Activated CD8-positive, alpha-beta T cell treated with anti-CD3 and anti-CD28 coated beads, Interleukin-2, amount 10 ng/mL, durations not matched to agents 7 days and 5 days (primary cell): ENCODE measurements at places on chromosomes 2 and 18. TPM values are rescaled to one million over a fixed set of nuclear protein-coding genes. Genes with fewer than 3 reads are reported as not detected.
A peak's percentile ranks its signal among the peaks of the same experiment; 100 is the strongest.

Gene BCL11A
- total RNA-seq = 0.03 TPM

DNA sequence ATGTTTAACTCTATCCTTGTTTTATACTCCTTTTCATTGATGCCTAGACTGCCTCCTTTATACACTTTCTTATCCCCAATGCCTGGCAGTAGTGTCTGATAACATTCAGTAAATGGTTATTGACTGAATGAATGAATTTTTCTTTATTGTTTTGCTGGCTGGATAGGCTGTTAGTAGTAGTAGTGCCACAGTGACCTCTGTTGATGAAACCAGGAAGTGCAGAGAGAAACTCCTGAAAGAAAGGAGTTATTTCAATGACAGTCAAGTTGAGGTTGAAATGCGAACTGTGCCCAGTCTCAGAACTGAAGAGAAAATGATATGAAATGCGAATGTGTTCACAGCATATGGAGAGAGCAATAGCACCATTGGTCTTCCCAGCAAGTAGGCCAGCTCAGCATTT is 26.8 kb upstream of the SLC9A2 start:
- peak; percentile 41 for DNase-seq

- DNase-seq = no peak
Observed at GRCh38 chr18:64618390-64618789, 469.5 kb upstream of the LINC00305 start.

- no peak for DNase-seq
Observed at GRCh38 chr2:49175831-49176230, 21.5 kb upstream of the FSHR start.

Gene DYNAP
- not detected for total RNA-seq

DNA sequence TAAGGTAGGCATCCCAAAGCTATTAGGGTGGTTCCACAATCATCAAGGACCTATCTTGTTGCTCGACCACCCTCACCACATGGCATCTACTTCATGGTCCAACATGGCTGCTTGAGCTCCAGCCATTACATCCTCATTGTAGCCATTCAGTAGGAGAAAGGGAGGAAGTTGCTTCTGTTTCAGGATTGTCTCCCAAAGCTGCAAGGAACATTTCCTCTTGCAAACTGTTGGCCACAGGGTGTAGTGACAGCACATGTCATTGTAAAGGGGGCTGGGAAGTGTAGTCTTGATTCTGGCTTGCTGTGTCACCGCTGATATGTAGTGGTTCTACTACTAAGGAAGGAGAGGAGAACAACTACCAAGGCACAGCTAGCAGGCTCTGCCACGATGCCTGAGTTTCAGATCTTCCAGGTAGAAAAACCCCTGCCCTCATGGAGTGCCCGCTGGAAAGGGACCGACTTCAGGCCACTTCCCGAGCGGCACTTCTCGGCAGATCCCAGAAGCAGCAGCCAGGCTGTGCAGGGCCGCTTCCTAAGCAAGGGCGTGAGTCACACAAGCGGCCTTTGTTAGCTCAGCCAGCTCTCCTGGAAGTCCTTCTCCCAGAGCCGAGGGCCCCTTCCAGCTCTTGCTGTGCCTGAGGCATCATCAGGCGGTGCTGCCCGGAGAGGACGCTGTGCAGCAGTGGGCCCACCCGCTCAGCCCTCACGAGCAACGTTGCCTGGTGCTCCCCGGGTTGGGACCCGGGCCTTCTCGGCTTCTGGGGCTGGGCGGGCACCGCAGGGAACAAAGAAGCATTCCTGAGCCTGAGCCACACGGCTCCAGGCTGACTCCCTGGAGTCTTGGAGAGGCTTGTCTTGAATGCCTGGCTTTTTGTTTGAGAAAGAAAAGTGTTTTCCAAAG is 58.2 kb downstream of the HS6ST1 start:
- DNase-seq = no peak

DNA sequence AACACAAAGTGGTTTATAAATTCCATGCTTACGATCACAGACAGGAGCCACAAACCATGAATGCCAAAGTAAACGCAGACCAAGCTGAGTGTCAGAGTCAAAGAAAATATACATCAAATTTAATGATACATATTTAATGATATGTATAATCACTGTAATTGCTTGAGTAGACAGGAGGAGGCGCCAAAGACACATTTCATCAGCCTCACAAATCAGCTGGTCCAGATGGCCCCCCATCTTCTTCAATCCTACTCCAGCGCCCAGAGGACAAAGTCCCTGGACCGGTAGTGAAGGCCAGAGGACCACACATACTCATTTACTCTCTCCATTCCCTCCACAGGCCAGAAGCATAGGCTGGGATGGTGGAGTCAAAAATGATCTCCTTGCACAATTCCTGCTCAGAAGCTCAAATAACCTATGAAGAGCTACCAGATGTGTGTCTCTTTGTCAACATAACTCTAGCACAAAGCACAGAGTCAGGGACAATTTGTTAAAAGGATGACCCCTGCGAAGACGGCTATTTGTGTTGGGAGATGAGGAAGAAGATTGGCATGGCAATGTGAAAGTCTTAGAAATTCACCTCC is 149.3 kb upstream of the PGAP1 start:
- peak; percentile 42 for DNase-seq

DNA sequence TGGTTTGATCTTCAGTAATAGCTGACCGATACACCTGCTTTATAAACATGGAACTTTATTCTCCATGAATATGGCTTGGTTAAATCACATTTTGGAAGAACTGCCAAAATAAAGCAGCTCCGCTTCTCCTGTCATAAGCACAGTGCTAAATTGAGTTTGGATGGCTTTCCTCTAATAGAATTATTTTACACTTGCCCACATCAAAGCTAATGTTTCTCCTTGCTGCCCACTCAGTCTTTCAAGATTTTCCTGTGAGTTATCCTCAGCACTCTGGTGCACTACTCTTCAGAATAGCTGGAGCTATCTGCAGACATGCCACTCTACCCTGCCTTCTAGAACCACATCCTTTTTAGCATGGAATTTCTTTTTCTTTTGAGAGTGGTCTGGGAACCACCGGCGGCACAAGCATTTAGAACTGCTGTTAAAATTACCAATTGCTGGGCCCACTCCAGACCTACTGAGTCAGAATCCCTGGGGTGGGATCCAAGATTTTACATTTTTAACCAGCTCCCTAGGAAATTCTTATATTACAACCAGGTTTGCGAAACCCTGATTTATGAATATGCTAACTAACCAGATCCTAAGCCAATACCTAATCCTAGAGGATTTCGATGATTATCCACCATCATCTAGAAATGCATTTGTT is 283.3 kb downstream of the AFF3 start:
- no peak for DNase-seq

Gene SERPINB8
- 3.4 TPM for total RNA-seq

Gene PHOSPHO2
- 4.2 TPM for total RNA-seq

DNA sequence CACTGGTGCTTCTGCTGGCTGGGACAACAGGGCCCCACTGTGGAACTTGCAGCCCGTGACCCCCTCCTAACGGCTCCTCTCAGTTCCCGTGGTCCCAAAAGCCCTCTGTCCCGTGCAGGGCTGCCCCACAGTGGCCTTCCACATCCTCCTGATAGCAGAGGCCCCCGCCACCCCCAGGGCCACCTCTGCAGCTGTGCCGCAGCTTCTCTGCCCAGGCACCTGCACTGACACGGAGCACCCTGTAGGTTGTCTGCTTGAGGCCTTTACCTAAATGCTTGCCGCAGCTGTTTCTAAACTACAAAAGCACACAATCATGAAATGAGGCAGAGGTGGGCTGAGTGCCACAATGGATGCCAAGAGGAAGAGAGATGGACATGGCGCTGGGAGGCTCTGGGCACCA is 13.5 kb upstream of the GRHL1 start:
- no peak for DNase-seq

- no peak for DNase-seq
Observed at GRCh38 chr2:76733736-76734135, 788.4 kb downstream of the LRRTM4 start.

Gene IL1RL2
- total RNA-seq = not detected

Gene CIB4
- not detected for total RNA-seq

- no peak for DNase-seq
Observed at GRCh38 chr2:152154462-152154861, 21.1 kb downstream of the STAM2 start.

Gene KCNF1
- not detected for total RNA-seq

DNA sequence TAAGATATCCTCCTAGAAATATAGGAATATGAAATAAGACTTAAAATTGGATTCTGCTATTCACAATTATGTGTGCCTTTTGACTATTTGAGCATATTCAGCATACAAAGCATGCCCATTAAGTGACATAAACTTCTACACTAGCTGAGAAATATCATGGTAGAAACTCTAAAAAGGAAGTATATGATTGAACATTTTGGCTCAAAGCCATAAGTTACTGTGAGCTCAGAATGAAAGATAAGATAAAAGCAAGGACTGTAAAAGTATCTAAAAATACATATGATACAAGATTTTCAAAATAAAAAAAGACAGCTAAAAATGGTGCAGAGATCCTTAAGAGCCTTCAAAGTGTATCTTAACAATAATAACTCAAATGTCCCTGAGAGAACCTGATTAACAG is 340.5 kb upstream of the SLC39A10 start:
- DNase-seq = no peak

DNA sequence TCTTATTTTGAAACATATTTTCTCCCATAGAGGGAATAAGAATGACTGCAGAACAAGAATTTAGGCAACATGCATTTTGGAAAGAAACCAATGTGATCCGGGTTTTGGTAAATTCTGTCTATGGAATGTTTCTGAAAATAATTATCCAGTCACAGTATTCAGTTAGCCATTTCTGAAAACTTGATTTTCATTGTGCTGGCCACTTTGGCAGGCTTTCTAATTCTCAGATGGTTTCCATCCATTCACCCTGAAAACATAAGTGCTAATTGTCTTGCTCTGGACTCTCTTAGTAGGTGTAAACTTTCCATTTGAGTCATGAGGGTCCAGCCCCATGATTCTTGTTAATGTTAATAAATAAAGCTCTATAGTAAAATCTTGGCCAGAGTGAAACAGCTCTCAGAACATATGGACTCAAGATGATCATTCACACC is 176.5 kb downstream of the RBM43 start:
- no peak for DNase-seq

DNA sequence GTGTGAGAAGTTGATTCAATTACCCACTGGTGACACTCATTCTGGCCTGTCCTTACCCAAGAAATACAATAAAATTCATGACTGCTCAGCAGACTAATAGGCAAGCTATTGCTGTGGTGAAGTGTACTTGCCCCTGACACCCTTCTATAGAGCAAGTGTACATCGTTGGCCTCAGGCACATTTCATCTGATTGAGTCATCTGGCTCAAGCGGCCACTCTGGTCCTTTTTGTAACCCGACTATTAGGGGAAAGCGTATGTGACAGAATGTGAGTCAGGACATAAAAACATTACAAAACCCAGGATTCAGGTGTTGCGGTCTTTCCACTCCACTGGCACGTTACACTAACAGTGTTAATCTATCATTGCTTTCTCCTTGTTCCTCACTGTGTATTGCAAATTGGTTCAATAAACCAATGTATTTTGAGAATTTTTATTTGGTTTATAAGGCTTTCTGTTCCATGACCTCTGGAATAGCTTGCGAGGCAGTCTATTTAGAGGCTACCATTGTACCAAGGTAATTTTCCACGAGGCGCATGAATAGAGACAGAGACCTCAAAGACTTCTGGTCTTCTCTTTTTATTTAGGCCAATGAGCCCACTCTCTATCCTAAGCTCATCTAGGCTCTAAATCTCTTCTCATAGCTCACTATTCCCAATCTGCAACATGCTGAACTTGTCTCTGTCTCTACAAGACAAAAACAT is 10.2 kb upstream of the TTC32 start:
- DNase-seq = no peak

DNA sequence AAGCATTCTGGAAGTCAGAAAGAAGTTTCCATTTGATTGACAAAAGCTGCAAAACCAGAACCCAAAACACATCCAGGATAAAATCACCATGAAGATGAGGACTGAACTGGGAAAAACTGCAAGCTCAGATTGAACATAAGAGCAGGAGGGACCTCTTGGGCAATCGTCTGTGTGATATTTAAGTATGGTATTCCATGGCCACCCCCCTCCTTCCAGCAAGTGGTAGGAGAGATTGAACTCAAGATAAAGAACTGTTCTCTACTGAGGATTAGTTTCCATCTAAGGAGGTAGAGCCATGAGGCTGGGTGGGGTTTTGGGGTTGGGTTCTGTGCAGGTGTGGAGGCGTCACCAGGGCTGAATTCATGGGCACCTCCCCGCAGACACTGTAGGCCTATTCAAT is 251.1 kb downstream of the NCKAP5 start:
- DNase-seq = no peak

Gene METAP1D
- 3.9 TPM for total RNA-seq

GRCh38 chr2:229243890-229244560 is 27.1 kb downstream of the PID1 start:
- no peak for DNase-seq

- peak; percentile 81 for DNase-seq
Observed at GRCh38 chr2:196131384-196131937, 39.9 kb downstream of the STK17B start.

DNA sequence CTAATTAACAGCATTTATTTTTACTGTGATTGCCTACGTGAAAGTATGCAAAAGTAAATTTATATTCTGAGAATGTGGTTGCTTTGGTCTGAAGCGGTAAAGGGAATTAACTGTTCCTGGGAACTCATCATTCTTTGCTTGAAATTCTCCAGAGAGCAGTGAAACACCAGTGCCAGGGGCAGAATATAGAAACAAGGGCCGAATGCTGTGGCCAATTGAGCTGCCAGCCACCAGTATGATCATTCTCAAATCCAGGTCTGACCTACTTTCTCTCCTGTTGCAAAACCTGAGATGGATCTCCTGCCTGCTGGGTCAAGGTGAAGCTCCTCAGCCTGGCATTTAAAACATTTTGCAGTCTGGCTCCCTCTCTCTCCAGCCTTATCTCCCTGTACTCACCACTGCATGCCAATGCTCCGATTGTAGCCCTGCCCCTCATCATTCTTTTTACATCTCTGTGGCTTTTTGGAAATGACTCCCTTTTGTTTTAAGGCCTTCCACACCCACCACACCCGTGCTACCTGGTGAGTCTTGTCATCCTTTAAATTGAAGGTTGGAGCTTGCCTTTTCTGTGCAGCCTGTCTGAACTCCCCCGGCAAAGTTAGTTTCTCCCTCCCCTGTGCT is 94.5 kb upstream of the TMEM178A start:
- no peak for DNase-seq

Gene CYP27C1
- not detected for total RNA-seq

- no peak for DNase-seq
Observed at GRCh38 chr2:133596701-133597393, 28.6 kb upstream of the NCKAP5 start.

DNA sequence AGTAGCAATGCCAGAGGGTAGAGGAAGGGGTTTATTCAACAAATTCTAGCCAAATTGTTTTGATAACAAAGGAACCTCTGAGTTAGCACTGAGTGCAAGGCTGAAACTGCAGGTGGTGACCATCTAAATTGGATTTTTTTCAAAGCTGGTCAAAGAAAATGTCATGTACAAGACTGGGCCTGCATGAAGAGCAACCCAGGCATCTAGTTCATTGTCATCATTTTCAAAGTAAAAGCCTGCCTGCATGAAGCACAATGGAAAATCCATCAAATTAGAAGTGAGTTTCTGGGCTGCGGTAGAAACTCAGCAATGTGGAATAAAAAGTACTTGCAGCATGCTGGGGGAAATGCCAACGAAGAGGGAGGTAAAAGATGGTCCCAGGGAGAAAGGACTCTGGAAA is 80.8 kb upstream of the PPP1CB start:
- no peak for DNase-seq

GRCh38 chr2:59665021-59665420 is 888.4 kb downstream of the BCL11A start:
- no peak for DNase-seq
